Panc1 (cell line): ENCODE measurements at places on chromosomes 5 and 9. TPM values are rescaled to one million over a fixed set of nuclear protein-coding genes. Genes with fewer than 3 reads are reported as not detected.

DNA sequence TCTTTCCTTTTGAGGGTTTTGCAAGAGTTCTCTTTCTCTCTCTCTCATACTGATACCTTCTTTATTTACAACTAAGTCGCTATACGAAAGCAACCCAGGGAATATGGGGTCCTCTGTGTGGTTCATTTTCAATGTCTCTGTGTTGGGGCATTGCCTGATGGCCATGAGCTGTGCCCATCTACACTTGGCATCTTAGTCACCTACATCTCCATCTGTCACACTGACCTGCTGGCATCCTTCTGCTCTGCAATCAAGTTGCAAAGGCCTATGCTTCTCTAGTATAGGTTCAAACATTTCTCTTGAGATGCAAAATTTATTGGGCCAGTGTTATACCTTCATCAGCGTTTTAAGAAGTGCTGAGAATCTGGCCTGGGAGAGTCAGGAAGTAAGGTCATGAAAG is 228.2 kb downstream of the MTRR start:
- no peak for DNase-seq

GRCh38 chr9:127755061-127756060 is 20.3 kb upstream of the TOR2A start:
- DNase-seq, result no peak

GRCh38 chr5:127785098-127785927 is 82.1 kb downstream of the CCDC192 start:
- no peak for DNase-seq

ZDHHC21 gene
- 3.4 TPM for total RNA-seq

GRCh38 chr5:178340187-178340586 is 107.6 kb upstream of the PHYKPL start:
- DNase-seq, result no peak

DNA sequence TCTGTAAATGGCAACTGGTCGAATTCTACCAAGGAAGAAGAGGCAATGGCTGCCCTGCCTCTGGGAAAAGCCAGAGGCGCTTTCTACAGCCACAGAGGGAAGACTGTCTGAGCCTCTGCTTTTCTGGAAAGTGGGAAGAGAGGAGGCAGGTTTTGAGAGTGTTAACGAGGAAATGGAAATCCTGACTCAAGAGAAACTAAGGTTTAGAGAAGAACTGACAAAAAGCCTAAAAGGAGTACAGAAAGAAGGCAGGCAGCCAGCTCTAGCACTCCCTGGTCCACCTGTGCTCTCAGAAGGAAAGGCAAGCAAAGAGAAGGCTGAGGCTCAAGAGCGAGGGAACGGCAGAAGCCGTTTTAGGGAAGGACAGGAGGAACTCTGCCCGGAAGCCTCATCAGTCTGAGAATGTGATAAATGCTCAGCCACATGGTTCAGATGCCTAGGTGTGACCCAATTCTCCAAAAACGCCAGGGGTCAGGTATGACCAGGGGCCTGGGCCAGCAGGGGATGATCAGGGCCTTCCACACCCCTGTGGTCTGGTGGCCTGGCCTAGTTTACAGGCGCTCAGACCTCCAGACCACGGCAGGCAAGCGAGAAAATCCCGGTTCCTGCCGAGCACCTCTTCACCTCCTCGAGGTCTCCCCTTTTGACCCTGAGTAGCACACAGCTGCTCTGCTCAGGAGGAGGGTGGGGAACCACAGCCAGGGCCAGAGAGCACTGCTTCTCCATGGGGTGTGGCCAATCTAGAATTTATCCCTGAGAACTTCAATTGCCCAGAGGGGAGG is 79.9 kb upstream of the FBXW11 start:
- DNase-seq, result no peak

THG1L gene
- 15.4 TPM for total RNA-seq

MVB12B gene
- total RNA-seq, result 9.4 TPM

GRCh38 chr9:7083192-7083591 is 325.4 kb downstream of the KDM4C start:
- DNase-seq, result no peak
